ENCODE measurements at places on chromosomes 16 and 17.

DNA sequence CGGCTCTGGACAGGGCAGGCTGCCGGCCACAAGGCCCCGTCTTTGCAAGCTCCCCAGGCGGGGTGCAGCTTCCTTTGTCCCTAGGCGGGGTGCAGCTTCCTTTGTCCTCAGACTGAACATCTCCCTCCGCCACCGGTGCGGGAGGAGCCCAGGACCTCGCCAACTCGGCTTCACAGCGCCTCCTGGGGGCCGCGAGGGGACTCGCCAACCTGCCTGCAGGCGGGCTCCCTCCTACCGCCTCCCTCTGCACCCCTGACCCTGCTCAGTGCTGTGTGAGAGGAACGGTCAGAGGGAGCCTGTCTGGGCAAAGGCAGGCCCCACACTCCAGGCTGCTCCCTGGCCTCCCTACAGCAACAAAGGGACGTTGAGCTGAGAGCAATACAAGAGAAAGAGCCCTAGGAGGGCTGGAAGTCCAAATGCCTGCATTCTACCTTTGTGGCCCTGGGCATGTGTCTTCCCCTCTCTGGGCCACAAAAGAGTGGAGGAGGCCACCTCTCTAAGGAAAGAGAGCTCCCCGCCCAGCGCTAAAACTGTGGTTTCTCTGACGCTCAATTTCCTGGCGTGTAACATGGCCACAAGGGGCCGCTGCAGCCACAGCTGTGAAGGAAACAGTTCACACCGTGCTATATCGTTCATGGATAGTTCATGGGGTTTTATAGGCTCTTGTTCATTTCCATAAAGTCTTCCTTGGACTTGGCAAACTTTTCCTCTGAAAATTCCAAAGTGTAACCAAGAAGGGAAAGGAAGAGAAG lies 20.9 kb upstream of the KRT19 start:
- peak; percentile 85 for DNase-seq

GRCh38 chr16:2826591-2827373 lies 3.3 kb upstream of the ZG16B start:
- no peak for DNase-seq

DNA sequence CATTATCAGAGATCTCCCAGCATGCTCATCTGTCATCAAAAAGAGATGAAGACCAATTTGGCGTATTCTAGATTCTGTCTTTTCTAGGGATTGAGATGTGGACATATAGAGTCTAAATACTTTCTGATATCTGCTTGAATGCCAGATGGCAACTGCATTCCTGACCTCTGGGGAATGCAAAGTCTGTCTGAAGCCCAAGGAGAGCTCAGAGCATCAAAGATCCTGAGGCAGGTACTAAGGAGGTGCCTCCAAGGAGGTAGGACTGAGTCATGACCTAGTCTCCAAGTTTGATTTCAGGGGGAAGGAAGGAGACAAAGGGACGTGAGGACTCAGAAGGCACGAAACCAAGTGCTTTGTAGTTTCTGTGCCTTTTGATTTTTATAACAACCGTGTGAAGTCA lies 448.4 kb downstream of the HS3ST3B1 start:
- no peak for DNase-seq

DNA sequence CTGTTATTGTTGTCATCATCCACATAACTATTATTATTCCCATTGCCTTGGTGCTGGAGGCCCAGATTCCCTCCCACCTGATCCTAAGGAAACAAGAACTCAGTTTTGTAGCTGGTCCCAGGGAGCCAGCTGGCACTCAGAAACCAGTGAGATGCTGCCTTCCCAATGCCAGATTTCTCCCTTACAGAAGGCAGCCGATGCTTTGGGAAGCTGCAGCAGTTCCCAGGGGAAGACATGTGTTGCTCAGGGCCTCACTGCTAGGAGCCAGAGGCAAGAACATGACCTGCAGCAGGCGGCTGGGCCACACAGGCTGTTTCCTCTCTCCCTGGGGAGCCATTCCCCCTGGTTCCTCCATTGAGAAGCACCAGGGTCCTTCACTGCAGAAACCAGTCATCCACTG lies 59.9 kb upstream of the GRIN2A start:
- DNase-seq = no peak

DNA sequence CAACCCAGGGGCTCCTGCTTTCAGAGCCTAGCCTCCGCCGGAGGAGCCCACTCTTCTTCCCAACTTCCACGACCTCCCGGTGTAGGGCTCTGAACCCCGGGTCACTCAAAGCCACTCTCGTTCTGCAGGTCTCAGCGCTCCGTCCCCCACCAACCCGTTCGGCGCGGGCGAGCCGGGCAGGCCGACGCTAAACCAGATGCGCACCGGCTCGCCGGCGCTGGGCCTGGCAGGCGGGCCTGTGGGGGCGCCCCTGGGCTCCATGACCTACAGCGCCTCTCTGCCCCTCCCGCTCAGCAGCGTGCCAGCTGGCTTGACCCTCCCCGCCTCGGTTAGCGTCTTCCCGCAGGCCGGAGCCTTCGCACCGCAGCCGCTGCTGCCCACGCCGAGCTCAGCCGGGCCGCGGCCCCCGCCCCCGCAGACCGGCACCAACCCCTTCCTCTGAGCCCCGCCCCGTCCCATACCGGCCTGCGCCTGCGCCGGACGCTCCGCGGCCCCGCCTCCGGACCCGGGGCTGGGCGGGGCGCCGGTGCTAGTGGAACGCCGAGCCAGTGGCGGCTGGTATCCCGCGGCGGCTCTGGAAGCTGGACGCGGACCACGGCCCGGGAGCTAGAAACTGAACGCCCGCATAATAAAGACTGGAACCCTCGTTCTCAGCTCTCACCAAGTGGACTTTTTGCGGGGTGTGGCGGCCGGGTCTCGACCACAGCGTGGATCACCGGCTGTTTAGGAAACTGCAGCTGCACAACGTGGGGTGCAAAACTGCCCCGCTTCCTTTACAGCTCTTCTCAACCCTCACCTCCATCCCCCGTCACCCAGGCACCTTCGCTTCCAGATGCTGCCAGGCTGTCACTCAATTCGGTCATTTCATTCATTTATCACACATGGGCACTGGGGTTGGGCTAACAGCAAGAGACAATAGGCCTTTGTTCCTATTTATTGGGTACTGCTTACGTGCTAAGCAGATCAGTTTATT lies 5.0 kb upstream of the SPATA20 start:
- peak; percentile 89 for DNase-seq

DNA sequence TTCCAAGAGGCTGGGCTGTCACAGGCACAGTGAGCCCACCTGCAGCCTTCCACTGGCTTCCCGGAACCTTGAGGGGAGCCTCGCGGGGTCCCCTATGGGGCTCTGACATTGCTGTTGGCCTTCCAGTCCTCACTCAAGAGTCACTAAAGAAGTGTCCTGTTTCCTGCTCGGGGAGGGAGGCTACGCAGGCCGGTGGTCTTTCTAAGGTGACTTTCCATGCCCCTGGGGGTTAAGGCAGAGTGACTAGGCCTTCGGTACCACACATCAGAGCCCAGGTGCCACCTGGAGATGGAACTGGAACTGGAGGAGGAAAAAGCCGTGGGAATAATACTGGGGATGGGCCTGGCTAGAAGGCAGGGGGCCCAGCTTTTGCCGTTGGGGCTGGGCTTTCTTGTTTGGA lies 72.1 kb downstream of the IL21R start:
- no peak for DNase-seq

- DNase-seq = no peak
Observed at GRCh38 chr16:7086822-7087616, 245.6 kb upstream of the RBFOX1 start.

- DNase-seq = no peak
Observed at GRCh38 chr16:1942047-1942809, 771 bp downstream of the MSRB1 start.

DNA sequence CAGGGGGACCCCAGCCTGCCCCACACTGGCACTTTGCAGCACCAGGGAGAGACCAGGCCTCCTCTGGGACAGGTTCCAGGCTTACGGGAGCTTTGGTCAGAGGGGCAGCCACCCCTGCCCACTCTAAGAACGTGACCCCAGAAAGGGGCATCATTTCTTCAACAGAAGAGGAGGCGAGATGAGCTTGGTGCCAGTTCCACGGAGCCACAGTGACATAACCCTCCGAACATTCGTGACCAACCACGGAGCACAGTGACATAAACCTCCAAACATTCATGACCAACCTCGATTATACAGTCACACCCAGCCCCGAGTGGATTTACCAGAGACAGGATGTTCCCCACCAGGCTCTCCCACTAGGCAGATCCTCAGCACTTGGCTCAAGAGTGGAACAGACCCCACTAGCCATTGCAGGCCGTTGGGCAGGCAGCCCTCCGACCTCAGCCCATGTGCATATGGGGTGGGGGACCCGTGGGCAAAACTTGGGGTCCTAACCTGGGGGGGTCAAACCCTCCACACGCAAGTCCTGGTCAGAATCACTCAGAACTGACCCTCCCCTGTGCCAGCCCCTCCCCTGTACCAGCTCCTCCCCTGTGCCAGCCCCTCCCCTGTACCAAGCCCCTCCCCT lies 112.9 kb downstream of the METRNL start:
- peak; percentile 18 for DNase-seq

DNA sequence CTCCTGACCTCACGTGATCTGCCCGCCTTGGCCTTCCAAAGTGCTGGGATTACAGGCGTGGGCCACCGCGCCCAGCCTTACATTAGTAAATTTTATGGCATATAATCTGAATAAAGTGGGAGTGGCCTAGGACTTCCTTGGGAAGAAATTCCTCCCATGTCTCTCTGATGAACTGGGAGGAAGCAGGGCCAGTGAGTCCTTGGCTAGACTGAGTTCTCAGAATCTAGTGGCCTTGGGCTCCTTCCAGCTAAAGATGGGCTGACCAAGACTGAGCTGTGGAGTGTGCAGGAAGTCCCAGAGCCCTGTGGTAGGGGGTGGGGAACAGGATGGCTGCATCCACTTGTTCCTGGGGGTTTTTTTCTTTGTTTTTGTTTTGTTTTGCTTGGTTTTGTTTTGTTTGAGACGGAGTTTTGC lies 10.0 kb upstream of the NAGLU start:
- no peak for DNase-seq

DNA sequence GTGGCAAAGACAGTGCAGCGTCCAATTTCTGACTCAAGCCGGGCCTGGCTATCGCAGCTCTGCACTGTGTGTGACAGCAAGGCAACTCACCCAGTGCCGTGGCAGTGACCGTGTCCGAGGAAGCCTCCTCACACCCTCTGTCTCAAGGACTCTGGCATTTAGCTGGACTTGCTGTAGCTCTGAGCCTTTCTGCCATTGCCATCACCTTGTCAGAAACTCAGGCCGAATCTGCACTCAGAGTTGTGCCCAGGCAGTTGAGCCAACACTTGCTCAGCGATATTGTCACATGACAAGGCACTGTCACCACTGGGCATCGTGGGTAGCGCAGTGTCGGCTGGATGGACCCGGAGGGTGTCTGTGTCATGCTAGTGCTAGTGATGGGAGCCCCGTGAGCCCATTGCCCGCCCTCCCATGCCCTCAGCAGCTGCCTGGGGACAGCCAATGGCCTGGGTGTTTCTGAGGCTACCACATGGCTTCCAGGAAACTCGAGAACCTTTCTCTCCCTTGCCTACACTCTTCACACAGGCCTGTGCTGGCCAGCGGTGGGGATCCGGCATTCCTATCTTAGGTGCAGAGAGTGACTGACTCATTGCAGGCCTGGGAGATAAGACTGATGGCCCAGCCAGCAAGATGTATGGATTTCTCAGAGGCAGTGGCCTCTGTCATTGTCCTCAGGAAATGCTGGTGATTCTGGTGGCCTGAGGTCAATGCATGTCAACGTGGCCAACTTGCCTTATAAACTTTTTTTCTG lies 22.1 kb upstream of the STH start:
- no peak for DNase-seq

Measured in ovary (tissue), 10 donors.